ENCODE measurements at places on chromosomes 6 and 20.

GRCh38 chr20:40811660-40812414 lies 122.8 kb upstream of the MAFB start:
- no peaks in the 10 kb centered on the region for H3K4me1 ChIP-seq
- H3K27me3 ChIP-seq: peaks cover 3% of the 10 kb centered on the region
- DNase-seq: no peak

DNA sequence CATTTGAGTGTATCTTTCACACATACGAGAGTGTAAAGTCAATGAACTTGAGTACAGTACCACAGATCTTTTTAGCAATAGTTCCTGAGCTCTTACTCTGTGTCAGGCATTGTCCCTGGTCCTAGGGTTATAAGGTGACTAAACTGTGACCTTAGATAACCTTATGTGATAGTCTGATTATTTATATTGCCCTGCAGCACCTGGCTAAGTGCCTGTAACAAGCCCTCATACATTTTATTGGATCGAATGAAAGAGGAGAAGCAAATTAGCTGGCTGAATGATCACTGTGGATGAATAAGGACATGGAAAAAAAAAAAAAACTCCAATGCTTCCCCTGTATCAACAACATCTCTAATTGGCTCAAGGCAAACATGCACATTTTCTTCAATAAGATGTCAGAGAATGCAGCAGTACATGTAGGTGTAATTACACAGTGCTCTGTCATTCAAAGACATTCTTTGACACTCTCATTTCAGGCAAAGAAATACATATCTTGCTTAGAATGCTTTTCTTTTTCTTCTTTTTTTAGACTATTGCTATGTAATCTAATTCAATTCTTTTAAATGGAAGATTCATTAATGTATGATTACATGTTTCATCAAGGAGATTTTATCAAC lies 153.4 kb downstream of the PHACTR1 start:
- H3K27me3 ChIP-seq: peaks cover 5% of the 10 kb centered on the region
- no peak overlapping the region for H3K4me3 ChIP-seq
- no peaks in the 10 kb centered on the region for H3K4me1 ChIP-seq
- DNase-seq: no peak
- no peak overlapping the region for H3K27ac ChIP-seq

DNA sequence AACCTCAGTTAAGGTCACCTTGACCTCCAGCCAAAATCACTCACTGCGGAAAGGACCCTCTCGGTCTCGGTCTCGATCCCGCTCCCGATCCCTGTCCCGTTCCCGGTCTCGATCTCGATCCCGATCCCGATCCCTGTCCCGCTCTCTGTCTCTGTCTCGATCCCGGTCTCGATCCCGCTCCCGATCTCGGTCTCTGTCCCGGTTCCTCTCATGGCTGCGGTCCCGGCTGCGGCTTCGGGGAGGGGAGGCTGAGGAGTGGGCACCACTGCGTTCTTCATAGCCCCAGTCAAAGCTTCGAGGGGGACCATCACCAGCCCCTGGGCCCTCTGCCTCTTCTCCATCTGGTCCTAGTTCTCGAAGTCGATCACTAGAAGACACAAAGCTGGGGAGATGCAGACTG lies 4.3 kb downstream of the NELFE start:
- H3K27ac ChIP-seq: no peak overlapping the region
- no peaks in the 10 kb centered on the region for H3K27me3 ChIP-seq
- H3K36me3 ChIP-seq: peaks cover 68% of the 10 kb centered on the region
- DNase-seq: no peak
- peaks cover 21% of the 10 kb centered on the region for H3K4me1 ChIP-seq

DNA sequence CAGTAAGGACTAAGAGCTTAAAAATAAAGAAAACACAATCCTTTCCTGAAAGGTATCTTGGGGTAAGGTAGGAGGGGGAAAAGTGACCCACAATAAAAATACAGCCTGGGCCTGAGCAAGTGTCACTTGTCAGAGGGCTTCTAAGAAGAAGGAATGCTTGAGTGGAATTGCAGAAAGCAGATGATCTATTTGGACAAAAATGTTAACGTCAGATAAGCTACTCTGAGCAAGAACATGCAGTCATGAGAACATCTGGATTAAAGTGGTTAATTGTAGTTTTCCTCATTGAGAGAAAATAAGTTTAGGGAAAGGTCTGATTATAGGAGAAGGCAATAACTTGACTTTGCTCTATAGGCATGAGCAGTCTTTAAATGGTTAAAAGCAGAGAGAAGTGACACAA lies 581.9 kb downstream of the HTR1B start:
- no peaks in the 10 kb centered on the region for H3K4me1 ChIP-seq
- H3K36me3 ChIP-seq: no peaks in the 10 kb centered on the region
- H3K4me3 ChIP-seq: no peak overlapping the region
- no peak for DNase-seq

- DNase-seq: no peak
- peaks cover 10% of the 10 kb centered on the region for H3K4me1 ChIP-seq
- H3K27me3 ChIP-seq: peaks cover 22% of the 10 kb centered on the region
- H3K27ac ChIP-seq: no peak overlapping the region
Measured at GRCh38 chr6:163857421-163857820, 442.9 kb downstream of the QKI start.

- peaks cover 2% of the 10 kb centered on the region for H3K27me3 ChIP-seq
- H3K4me1 ChIP-seq: no peaks in the 10 kb centered on the region
- no peak overlapping the region for H3K27ac ChIP-seq
- DNase-seq: no peak
Measured at GRCh38 chr6:164098857-164099267, 684.3 kb downstream of the QKI start.

DNA sequence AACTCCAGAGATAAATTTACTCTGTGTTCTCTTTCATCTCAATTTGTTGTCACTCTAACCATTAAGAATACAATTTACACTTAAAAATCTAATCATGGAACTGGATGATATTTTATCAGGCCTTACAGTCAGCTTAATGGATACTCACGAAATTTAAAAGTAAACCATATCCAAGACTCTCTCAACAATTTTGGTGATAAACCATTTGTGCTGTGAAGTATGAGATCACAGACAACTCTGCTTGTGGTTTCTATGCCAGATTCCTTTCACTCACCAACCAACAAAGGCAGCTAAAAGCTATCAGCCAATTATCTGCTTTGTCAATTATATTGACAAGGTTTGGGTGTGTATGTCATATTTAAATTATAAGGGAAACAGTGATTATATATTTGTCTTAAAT lies 155.8 kb downstream of the TRDN start:
- no peak for DNase-seq
- H3K27me3 ChIP-seq: no peaks in the 10 kb centered on the region
- H3K36me3 ChIP-seq: no peaks in the 10 kb centered on the region
- no peaks in the 10 kb centered on the region for H3K4me1 ChIP-seq
- H3K27ac ChIP-seq: no peak overlapping the region
- no peak overlapping the region for H3K4me3 ChIP-seq

GRCh38 chr20:62977613-62978560 lies 25.4 kb downstream of the SLC17A9 start:
- H3K27me3 ChIP-seq: peaks cover 23% of the 10 kb centered on the region
- no peaks in the 10 kb centered on the region for H3K36me3 ChIP-seq
- peak overlapping the region; percentile 67 for H3K4me3 ChIP-seq
- DNase-seq: peak; percentile 84

DNA sequence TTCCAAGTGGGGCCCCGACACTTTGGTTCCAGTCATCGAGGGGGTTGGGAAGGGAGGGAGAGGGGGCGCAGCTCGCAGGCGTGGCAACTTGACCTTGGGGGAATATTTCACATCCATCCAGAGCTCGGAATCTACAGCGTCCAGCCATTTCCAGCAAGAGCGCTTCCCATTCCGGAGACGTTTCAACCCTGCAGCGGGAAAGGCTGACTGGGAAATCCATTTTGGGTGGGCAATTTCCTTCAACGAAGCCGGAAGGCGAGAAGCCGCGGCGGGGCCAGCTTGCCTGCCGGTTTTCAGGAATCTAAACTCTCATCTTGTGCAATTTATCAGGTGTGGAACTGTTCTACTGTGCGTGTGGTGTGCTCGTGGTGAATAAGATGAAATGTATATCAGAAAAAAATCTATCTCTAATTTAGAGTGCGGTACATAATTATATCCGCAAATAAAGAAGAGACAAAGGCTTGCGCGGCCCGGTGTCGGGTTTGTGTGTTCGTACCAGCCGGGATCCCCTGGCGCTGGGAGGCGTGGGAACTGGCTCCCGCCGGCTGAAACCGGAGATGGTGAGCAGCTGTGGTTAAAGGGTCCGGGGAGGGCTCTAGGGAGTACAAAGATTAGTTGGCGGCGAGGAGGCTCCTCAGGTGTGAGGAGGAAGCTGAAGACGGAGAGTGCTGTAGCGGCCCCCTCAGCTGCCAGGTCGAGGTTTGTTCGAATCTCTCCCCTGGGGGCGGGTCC lies 4.8 kb downstream of the SLC32A1 start:
- H3K4me1 ChIP-seq: peaks cover 69% of the 10 kb centered on the region
- peak overlapping the region; percentile 53 for H3K4me3 ChIP-seq
- DNase-seq: no peak
- no peaks in the 10 kb centered on the region for H3K36me3 ChIP-seq

All from activated B cell treated with CpG ODN at 0.5 μM for 24 hours (primary cell).